ENCODE measurements at places on chromosomes 13 and 19.

- no peak for DNase-seq
Observed at GRCh38 chr19:48247212-48247611, 8.5 kb downstream of the CARD8 start.

GRCh38 chr13:34214686-34215085 is 396.7 kb downstream of the RFC3 start:
- no peak for DNase-seq

DNA sequence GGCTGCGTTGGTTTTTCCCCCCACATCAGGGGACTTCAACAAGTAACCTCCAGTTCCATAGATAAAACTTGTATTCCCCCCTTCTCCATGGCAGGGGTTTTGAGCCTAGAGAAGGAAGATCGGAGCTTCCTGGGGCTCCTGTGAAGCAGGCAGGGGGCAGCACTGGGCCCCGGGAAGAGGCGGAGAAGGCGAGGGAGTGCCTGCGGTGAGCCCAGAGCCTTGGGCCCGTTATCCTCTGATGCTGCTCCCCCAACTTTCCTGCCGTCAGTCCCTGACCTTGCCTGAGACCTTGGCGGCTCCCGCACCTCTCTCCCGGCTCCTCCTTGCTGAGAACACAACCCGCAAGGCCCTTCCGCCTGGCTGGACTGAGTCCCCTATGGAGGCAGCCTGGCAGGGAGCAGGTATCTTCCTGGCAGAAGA is 2.5 kb downstream of the LIPE start:
- DNase-seq: no peak

GRCh38 chr19:1261798-1262622 is 7.1 kb upstream of the CIRBP start:
- no peak for DNase-seq

- DNase-seq: no peak
Observed at GRCh38 chr13:108705031-108705430, 75.6 kb downstream of the MYO16 start.

All from NB4 (cell line).